ENCODE measurements at places on chromosomes 12 and 14. TPM values are rescaled to one million over a fixed set of nuclear protein-coding genes. Genes with fewer than 3 reads are reported as not detected.

GCN1 gene
- 102 TPM for total RNA-seq

FAR2 gene
- 14.4 TPM for total RNA-seq

LRRC43 gene
- total RNA-seq: 0.38 TPM

GPR68 gene
- 0.96 TPM for total RNA-seq

ANKRD33 gene
- total RNA-seq: under 0.01 TPM

Measured in regular cardiac myocyte (primary cell).